ENCODE measurements at places on chromosomes 2 and 18.

DNA sequence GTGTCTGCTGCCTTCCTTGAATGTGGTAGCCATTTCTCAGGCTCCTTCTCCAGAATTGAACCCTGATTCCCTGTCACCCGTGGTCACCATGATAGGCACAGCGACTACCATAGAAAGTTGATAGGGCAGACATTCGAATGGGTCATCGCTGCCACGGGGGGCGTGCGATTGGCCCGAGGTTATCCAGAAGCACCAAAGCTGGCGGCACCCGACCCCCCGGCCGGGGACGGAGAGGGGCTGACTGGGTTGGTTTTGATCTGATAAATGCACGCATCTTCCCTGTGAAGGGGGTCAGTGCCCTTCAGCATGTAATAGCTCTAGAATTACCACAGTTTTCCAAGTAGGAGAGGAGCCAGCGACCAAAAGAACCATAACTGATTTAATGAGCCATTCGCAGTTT is 94.0 kb upstream of the ANKRD30BL start:
- no peak for DNase-seq

DNA sequence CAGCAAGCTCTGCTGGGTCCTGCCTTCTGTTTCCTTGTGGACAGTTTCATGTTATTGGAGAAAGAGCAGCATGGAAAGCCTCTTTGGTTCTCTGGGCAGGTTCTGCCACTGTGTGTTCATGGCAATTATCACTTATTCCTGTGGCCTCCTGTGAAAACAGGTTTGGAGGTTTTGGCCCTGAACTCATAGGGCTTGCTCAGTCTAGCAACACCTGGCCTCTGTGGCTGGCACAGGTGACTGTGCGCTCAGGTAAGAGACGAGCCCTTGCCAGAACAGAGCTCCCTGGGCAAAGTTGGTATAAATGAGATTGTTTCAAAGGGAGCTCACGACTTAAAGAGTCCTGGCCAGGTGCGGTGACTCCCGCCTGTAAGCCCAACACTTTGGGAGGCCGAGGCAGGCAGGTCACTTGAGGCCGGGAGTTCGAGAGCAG is 5.7 kb downstream of the CEP68 start:
- no peak for DNase-seq

GRCh38 chr2:39150102-39150562 is 29.3 kb upstream of the SOS1 start:
- no peak for DNase-seq

GRCh38 chr2:10406491-10407188 is 41.5 kb downstream of the ODC1 start:
- DNase-seq, result no peak

DNA sequence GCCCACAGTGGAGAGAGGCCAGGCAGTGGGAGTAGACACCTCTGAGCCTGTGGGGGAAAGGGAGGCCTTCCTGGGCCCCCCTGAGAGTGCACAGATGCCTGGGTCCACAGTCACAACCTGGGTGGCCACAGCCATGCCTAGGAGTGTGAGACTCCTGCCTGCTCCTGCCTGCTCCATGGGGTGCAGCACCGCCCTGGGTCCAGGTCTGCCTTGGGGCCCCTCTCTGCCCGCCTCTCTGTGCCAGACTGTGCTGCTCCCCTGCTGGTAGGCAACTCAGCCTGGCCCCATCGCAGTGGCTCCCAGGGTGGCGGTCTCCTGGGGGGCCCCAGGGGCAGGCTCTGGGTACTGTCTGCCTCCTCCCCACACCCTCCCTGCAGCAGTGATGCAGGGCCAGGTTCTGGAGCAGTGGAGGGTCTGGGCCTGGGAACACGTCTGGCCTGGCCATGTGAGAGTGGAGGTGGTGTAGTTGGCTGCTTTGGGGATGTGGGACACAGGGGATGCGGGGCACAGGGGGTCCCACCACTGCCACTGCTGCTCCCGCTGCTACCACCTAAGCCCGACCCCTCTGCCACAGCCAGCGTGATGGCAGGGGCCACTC is 60.1 kb upstream of the DLX2 start:
- DNase-seq, result no peak

- no peak for DNase-seq
These were observed 358.5 kb upstream of the HNRNPA3 start for GRCh38 chr2:176854062-176854461.

DNA sequence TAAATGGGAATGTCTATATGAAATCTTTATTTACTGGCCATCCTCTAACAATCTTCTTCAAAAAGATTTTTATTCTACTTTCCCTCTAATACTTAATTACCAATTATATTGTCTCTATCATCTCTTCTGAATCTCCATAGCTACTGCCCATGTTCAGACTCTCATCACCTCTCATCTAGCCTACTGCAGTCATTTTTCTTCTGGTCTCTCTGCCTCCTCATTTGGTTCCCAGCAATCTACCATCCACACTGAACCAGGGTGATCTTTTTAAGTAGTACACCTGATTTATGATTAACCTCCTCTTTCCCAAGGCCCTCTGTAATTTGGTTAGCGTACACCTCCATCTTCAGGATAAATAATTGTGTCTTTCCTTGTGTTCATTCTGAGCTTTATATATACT is 57.6 kb downstream of the NCKAP1 start:
- no peak for DNase-seq

DNA sequence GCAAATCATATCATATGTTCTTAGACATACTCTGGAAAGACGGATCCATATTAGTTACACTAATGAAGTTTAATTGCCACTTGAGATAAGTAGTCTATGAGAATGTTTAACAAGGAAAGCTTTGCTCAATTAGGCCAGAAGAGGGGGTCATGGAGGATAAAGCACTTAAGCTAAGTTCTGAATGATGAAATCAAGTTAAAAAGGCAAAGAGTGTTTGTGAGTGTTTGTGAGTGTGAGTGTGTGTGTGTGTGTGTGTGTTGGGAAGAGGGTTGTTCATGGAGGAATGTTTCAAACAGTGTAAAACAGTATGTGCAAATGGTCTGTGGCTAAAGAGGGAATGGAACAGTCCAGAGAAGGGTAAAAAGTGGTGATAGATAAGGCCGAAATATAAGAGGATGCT is 360.9 kb downstream of the ERBB4 start:
- DNase-seq, result no peak

GRCh38 chr2:31170071-31170698 is 31.9 kb upstream of the GALNT14 start:
- DNase-seq, result peak; percentile 59

- no peak for DNase-seq
These were observed 62.9 kb downstream of the POMC start for GRCh38 chr2:25105336-25106085.

- no peak for DNase-seq
These were observed 216.4 kb downstream of the STK39 start for GRCh38 chr2:168030862-168031624.

- no peak for DNase-seq
These were observed 269.4 kb upstream of the TANK start for GRCh38 chr2:160890667-160891352.

DNA sequence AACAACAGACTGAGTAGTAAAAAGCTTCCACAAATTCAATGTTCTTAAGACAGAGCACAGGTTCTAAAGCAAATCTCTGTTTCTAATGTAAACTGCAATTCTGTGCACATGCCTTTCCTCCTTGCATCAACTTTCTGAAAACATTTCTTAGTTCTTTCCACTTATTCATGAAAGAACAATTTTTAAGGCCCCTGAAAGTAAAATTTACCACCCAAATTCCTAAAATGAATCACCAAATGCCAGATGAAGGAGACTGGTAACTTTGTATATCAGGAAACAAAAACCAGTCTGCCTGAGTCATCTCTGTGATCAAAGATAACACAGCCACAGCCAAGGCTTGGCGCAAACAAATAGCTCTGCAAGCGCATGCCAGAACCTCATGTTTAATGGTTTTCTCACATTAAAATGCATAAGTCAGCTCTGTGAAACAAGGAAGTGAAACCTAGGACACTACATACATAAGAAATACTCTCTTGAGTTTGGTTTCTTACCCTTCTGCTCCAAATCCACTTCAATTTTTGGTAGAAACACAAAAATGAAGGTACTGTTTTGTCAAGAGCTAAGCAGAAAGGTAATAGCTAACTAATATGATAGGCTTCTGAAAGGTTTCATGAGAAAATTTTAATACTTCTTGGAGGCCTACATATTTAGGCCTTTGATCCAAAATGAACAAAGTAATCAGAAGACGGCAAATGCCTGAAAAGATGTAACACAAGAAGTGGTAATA is 169.4 kb downstream of the THADA start:
- peak; percentile 31 for DNase-seq

GRCh38 chr18:48940854-48941611 is 9.7 kb downstream of the SMAD7 start:
- DNase-seq, result no peak

- no peak for DNase-seq
These were observed 476 bp downstream of the GLB1L start for GRCh38 chr2:219244789-219245147.

GRCh38 chr2:13819896-13820295 is 812.6 kb upstream of the LRATD1 start:
- no peak for DNase-seq
